ENCODE measurements at places on chromosomes 6 and 20.

DNA sequence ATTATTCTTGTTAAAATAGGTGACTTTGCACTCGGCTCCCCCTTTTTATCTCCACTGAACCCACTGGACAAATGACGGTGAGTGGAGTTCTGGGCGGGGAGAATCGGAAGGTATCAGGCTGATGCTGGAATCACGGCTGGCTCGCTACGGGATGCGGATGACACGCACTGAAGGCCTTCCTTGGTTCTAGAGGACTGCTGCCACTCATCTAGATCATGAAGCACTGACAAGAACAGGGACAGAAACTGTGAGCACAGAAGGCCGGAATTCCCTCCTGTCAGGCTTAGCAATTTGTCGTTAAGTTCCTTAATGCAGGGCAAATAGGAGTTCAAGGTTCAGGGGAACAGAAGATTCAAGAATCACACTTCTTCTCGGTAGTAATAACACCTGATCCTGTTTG is 89.9 kb upstream of the MPC1 start:
- DNase-seq: no peak

DNA sequence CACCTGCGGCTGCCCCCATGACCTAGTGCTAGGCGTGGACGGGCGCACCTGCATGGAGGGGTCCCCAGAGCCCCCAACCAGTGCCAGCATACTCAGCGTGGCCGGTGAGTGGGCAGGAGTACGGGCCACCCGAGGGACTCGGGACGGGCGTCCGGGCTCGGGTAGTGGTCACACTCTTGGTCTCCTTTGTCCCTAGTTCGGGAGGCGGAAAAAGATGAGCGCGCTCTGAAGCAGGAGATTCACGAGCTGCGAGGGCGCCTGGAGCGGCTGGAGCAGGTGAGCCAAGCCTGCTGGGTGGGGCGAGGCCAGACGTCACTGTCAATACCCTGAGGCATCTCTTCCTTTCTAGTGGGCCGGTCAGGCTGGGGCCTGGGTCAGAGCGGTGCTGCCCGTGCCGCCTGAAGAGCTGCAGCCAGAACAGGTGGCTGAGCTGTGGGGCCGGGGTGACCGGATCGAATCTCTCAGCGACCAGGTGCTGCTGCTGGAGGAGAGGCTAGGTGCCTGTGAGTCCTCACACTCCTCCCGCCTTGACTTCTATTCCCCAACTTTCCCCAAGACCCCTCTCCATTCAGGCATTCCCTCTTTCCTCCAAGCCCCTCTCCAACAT is 2.9 kb downstream of the EGFL8 start:
- no peak for DNase-seq

DNA sequence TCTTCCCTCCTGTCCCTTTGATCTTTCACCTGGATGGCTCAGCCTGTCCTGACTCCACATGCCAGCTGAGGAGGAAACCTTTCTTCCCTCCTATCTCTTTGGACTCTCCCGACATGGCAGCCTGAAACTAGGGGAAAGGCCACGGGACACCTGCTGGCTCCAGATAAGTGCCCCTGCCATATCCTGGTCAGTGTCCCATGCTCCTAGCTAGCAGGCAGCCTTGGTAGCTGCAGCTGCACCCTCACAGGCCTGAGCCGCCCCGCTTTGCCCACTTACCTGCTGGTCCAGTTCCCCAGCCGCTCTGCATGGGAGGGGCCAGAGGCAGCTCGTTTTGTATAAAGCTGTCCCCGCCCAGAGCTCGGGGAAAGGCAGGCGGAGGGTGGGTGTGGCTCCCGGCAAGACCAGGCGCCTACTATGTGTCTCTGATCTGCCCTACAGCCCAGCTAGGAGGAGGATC is 7.4 kb upstream of the SLC52A3 start:
- no peak for DNase-seq

DNA sequence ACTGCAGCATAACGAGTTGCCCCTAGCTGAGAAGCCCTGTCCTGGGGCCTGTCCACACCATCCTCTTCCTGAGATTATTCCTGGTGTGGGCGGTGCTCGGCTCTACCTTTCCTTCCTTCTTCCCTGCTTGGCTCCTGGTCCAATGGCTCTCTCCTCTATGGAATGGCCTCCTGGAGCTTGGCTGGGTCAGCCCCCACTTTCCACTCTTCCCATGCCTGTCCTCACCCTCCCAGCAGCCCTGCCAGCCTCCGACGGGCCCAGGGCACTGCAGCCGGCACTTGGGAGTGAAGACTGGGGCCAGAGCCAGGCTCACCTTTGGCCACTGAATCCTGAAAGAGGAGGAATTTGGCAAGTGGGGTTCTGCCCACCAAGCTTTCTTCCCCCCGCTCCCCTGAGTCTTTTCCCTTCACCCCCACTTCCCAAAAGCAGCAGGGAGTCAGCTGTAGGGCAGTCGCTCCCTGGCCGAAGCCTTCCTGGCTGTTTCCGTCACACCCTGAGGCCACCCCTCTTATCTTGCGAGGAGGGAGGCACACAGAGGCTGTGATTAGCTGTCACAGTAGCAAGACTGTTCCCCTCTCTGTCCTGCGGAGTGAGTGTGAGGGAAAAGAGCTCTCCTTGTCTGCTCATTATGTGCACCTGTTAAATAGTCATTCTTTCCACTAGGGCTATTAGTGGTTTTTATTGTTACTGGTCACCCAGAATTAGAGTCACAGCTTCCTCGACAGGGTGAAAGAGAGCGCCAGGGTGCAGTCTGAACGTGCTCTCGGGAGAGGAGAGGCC is 6.3 kb upstream of the CDSN start:
- no peak for DNase-seq

DNA sequence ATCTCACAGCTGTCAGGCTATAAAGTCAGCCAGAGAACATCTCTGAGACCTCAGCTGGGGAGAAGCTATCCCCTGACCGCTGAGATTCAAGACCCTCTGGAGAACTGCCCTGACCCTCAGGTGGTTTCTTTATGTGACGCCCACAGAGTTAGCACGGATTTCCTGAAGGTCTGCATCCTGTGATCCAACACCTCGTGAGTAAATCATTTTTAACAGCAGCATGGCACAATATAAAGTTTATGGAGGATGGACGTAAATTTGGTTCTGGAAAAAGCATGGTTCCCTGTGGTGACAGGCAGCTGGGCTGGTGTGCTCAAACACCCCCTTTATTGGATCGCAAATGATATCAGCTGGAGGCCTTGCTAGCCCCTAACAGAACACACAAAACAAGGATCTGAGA is 25.3 kb upstream of the TRAF3IP2 start:
- no peak for DNase-seq

GRCh38 chr6:34190504-34191122 is 44.7 kb upstream of the GRM4 start:
- DNase-seq: no peak

DNA sequence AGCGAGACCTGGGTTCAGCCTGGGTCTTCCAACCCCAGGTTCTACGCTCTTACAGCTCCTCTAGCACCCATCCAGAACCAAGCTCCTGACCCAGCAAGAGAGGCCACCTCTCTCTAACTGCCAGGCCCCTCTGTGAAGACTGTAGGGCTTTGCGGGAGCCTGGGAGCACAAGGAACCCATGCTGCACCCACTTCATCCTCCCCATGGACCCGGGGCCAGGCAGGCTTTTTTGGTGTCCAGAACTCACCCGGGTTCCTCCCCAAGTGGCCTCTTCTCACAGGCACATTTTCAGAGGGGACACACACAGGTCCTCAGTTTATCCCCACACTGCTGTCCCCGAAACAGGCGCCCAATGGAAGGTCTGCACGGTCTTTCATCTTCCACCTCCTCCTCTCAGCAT is 145.9 kb downstream of the SYNDIG1 start:
- DNase-seq: no peak

- no peak for DNase-seq
Observed at GRCh38 chr6:131952886-131953509, 1.8 kb upstream of the CCN2 start.

DNA sequence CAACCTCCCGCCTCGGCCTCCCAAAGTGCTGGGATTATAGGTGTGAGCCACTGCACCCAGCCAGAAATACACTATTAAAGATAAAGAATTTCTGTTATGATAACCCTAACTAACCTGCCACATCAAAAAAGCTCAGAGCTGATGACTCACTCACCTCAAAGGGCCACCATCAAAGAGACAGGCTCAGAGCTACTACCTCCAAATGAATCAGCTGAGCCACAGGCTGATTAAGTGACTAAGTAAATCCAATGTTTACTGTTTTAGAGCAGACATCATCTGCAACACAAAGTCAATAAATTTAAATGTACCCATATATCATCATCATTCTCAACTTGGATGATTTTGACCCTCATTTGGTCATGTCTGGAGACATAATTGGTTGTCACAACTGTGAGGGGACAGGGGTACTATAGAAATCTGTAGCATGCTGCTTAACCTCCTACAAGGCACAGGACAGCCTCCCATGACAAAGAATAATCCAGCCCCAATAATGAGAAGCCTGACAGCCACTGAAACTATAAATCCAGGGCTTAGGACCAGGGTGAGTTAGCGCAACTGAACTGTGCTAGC is 106.5 kb downstream of the ATP9A start:
- peak; percentile 20 for DNase-seq

DNA sequence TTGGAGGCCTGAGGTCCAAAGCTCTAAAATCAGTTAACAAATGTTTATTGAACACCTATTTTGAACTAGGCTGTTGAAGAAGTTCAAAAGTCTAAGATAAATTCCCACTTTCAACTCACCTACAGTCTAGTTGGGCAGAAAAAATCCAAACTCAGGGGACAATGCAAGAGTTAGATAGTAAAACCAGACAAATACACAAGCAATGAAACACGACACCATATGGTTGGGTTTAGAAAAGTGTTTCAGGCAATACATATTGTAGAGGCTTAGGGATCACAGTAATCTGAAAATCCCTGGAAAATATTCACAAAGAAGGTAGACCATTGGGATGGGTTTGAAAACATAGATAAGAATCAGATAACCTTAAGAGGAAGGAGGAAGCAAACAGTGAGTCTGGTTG is 1.3 kb upstream of the CARMIL1 start:
- no peak for DNase-seq

- DNase-seq: no peak
Observed at GRCh38 chr20:62405108-62405980, 1.7 kb downstream of the CABLES2 start.

- no peak for DNase-seq
Observed at GRCh38 chr20:12504779-12505178, 504.0 kb upstream of the SPTLC3 start.

GRCh38 chr6:142926494-142927270 is 18.3 kb downstream of the HIVEP2 start:
- DNase-seq: peak; percentile 56

GRCh38 chr20:44997171-44997570 is 30.9 kb downstream of the STK4 start:
- DNase-seq: no peak

DNA sequence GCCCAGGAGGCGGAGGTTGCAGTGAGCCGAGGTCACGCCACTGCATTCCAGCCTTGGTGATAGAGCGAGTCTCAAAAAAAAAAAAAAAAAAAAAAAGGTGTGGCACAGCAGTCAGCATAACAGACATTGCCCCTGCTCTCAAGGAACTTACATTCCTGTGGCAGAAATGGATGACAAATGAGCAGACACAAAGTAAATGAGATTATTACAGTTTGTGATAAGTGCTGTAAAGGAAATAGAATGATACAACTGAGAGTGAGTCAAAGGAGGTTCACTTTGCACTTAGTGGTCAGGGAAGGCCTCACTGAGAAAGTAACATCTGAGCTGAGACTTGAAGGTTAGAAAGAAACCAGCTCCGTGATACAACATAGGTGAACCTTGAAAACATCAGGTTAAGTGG is 36.4 kb downstream of the CEP250 start:
- no peak for DNase-seq

- DNase-seq: no peak
Observed at GRCh38 chr6:121040831-121041230, 293.4 kb downstream of the TBC1D32 start.

GRCh38 chr6:15569035-15569995 is 93.5 kb downstream of the DTNBP1 start:
- DNase-seq: no peak

- DNase-seq: no peak
Observed at GRCh38 chr6:130457605-130458004, 91.8 kb downstream of the TMEM200A start.

DNA sequence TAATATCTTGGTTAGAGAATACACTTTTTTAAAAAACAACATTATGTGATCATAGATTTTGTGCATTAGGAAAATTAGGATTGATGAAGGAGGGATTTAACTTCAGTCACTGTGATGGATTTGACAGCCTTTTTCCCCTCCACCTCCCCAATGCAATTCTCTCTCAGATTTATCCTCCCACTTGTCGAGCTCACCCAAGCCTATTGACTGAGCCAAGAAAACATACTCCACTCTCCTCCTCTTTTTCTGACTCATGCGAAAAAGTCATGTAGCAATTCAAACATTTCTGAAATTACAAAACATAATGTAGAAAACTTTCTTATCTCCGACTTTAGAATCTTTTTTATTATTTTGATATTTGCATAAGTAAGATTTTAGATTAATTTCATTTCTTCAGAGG is 24.1 kb downstream of the KLHL32 start:
- no peak for DNase-seq

- DNase-seq: no peak
Observed at GRCh38 chr6:7087066-7087465, 20.7 kb upstream of the RREB1 start.

GRCh38 chr6:83976037-83976755 is 57.4 kb upstream of the MRAP2 start:
- no peak for DNase-seq

DNA sequence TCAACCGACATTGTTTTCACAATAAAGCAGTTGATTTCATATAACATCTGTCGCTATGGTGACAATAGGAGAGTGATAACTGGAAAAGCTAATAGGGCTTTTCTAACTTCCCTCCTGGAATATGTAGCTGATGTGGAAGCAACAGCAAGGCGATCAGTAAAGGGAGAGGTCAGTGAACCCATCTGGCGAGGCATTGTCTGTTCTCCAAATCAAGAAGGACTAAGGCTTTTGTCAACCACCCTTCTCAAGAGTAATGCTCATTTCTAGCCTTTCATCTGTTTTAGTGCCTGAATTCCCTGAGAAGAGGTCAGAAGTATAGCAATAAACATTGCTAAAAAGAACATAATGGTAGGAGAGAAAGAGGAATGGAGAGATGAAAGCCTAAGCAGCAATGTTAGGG is 201.3 kb downstream of the AKAP7 start:
- DNase-seq: no peak
